ENCODE measurements at places on chromosomes 16 and 17.

- DNase-seq, result no peak
Observed at GRCh38 chr17:73667181-73667959, 23.1 kb upstream of the SDK2 start.

DNA sequence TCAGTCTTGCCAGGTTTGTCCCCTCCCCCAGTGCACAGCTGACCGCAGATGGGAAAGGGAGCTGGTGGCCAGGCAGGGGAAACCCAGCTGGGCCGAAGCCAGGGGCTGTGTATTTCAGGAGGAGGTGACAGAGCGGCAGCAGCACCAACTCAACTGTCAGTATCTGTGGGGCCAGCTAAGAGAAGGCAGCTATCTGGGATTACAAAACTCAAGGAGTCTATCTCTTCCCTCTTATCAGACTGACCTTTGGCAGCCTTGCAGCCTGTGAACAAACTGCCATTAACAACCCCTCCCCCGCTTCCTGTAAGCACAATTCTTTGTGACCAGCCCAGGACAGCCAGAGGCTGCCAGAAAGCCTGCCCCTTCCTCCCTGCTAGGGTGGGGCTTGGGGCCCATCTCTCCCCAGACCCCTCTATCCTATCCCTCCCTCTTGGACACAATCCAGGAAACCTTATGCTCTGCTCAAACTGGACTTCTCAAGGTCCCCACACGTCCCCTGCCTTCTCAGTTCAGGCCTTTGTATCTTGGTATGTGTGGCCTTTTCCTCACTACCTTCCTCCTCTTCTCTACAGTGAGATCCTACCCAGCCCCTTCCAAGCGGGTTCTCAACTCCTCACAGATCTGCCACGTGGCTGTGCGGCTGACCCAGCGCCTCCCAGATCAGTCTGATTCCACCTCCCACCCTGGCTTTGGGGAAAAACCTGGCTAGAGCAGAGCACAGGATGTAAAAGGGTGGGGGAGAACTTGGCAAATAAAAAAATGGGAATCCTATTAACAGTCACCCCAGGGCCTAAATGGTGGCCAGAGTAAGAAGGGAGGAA is 10.5 kb downstream of the ST3GAL2 start:
- DNase-seq, result peak; percentile 95

GRCh38 chr16:66508248-66508913 is 41.5 kb downstream of the TK2 start:
- no peak for DNase-seq

DNA sequence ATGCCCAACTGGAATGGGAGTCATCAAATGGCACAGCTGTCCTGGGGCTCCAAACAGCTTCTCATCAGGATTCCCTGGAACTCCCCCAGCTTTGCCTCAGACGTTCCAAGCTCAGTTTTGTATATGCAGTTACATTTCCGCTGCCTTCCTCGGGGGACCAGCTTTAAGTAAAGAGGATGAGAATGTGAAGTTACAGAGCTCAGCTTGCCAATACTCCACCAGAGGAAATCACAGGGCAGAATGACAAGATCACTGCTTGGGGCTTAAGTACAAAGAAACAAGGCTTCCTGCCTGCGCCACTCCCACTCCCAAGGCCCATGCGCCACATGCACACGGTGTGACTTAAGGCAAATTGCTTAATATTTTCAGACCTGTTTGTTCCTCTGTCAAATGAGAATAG is 272.4 kb upstream of the CDH11 start:
- peak; percentile 36 for DNase-seq

GRCh38 chr16:21560462-21560861 is 38.9 kb upstream of the METTL9 start:
- no peak for DNase-seq

DNA sequence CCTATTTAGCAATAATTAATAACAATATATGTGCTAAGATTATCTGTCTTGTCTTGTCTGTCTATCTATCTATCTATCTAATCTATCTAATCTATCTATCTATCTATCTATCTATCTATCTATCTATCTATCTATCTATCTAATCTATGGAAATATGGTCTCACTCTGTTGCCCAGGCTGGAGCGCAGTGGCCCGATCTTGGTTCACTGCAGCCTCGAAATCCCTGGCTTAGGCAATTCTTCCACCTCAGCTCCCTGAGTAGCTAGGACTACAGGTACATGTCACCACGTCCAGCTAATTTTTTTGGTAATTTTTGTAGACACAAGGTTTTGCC is 44.7 kb downstream of the MIS12 start:
- no peak for DNase-seq

DNA sequence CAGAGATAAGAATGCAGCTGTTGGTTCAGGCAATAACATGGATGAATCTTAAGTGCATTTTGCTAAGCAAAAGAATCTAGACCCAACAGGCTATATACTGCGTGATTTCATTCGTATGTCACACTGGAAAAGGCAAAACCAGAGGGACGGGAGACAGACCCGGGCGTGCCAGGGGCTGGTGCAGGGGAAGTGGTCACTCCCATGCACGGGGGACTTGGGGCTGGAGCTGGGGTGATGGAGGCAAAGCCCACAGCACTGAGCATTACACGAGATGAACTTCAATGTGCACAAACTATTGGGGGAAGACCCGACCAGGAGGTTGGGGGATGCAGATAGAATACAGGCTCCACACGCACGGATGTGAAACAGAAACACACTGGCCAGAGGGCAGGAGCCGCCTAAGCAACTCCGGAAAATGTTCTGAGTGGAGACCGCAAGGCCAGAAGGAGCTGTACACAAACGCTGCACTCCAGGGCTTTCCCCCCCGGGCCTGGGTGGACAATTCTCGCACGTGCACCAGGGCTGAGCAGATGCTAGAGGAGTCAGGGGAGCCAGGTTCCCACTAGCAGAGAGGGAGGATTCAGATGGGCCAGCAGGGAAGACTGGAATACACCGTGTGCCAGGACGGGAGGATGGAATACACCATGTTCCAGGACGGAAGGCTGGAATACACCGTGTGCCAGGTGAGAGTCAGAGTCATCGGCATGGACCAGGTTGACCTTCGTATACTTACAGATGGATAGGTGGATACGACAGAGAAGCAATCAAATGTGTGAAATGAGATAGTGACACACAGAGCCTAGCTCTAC is 11.3 kb downstream of the LMF1 start:
- DNase-seq, result no peak

- DNase-seq, result no peak
Observed at GRCh38 chr16:57507136-57508034, 21.1 kb upstream of the DOK4 start.

GRCh38 chr17:41666708-41667279 is 21.9 kb upstream of the EIF1 start:
- DNase-seq, result peak; percentile 89

GRCh38 chr16:13961099-13961811 is 41.3 kb downstream of the ERCC4 start:
- DNase-seq, result no peak

- no peak for DNase-seq
Observed at GRCh38 chr16:83215406-83216001, 588.7 kb downstream of the CDH13 start.

- no peak for DNase-seq
Observed at GRCh38 chr17:50609380-50610074, 25.2 kb upstream of the ABCC3 start.

GRCh38 chr16:77445324-77445723 is 10.5 kb upstream of the ADAMTS18 start:
- no peak for DNase-seq

- no peak for DNase-seq
Observed at GRCh38 chr17:77042476-77043231, 98.1 kb upstream of the SEC14L1 start.

- DNase-seq, result no peak
Observed at GRCh38 chr16:74775255-74775654, 635 bp upstream of the FA2H start.

DNA sequence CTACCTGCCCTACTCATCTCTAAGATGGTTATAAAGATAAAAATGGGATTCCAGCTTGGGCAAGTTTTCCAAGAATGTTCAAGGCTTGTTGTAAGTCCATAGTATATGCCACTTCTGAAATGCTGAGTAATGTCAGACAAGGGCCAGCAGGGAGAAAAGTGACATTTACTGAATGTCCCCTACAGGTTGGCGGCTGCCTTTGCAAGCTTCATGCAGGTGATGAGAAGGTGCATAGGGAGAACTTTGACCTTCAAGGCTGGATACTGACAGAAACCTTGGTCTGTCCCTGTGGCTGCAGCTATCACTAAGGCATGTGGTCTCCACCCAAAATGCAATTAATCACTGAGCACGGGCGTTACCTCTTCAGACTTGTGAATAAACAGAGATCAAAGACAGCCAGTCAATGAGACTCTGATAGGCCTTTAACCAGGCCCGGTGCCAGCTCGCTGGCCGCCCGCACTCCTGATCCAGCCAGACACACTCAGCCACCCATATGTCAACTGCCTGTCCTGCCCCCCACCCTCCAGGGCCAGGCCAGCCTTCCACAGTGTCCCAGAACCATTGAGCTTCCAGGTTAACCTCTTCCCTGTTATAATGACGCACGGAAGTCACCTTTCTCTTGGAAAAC is 26.8 kb upstream of the AXIN2 start:
- no peak for DNase-seq

DNA sequence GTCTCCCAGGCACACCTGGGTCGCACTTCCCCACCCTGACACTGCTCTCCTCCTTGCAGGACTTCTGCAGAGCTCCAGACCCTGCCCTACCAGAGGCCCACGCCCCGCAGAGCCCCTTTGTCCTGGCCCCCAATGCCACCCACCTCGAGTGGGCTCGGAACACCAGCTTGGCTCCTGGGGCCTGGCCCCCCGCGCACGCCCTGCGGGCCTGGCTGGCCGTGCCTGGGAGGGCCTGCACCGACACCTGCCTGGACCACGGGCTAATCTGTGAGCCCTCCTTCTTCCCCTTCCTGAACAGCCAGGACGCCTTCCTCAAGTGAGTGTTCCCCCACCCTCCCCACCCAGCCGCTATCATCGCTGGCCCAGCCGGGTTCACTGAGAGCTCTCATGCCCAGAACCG is 79.6 kb downstream of the MGAT5B start:
- DNase-seq, result no peak

- no peak for DNase-seq
Observed at GRCh38 chr16:280005-280460, 358 bp upstream of the ARHGDIG start.
